ENCODE measurements at places on chromosomes 13 and 19.

DNA sequence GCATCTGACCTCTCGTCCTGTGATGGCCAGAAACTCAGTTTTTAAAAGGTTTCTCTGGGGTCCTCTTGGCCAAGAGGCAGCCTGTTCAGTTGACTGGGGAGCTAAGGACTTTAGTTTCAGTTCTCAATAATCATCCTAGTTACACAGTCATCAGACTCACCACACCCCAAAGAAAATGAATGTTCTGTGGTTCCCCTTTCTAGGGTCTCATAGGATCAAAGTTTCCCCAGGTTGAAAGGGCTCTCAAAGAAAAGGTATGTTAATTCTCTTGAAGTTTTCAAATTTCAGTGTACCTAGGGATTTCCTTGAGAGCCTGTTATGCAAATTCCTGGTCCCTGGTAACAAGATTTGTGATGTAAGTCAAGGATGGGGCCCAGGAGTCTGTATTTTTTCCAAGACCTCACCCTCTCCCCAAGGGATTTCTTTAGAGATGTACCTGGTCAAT lies 94.9 kb downstream of the FAM216B start:
- DNase-seq = no peak

DNA sequence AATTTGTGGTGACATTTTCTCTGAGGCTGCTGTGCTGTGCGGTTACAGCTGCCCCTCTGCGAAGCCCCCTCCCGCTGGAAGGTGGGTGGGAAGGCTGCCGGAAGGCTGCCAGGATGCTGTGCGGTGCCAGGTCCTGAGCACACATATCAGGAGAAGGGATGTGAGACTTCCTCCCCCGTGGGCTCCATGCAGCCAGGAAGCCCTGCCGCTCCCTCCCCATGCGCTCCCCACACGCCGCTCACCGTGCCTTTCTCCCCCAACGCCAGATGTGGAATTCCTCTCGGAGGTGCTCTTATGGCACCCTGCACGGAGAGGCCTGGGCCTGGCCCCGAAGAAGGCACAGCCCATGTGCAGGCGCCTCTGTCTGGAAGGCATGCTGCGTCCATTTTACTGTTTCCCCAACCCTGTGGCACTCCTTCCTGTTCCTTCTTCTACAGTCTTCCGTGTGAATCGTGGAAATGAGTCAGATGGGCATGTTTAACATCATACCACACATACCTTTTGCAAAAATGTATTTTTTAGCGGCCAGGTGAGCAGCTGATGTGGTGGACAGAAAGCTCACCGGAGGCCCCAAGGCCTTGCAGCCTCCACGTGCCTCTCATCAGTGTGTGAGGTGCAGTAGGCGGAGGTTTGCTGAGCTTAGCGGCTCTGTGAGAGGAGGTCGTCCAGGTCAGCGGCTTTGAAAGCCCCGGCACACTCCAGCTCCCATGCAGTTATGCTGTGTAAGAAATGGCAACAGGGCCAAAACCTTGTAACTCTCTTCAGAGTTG lies 88.0 kb downstream of the ATP11A start:
- no peak for DNase-seq

DNA sequence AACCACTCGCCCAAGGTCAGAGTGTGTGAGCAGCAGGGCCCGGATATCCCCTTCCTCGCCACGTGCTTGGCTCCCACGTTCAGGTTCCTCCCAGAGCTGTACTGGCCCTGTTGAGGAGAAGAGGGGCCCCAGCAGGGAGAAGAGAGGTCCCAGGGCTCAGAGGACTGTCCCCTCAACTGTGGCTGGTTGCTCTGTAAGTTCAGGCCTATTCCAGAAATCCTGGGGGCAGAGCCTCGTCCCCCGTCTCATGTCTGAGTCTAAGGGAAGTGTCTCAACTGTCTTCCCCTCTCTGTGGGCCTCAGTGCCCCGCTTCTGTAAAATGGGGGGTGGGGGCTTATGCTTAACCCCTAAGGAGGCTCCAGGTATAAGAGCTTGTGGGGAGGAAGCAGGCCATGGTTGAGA lies 3.9 kb downstream of the PPP5C start:
- DNase-seq = no peak

DNA sequence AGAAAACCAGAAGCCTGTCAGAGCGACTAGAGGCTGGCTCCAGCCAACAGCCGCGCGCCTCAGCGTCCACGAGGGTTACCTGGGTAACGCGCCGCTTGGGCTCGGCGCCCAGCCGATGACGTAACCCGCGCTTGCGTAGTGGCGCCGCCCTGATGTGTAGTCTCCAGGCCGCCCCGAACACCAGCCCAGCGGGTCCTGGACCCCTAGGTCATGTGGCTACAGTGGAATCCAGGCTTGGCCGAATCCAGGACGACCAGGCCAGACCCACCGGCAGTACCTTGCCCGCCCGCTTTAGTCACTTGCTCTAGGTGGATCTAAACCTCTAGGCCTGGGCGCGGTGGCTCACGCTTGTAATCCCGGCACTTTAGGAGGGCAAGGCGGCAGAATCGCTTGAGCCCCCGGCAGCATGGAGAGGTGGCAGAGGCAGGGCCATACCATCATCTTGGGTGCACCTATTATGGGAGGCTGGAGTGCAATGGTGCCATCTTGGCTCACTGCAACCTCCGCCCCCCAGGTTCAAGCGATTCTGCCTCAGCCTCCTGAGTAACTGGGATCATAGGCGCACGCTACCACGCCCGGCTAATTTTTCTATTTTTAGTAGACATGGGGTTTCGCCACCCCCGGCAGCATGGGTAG lies 7.2 kb upstream of the ZNF606 start:
- peak; percentile 72 for DNase-seq

GRCh38 chr13:68124437-68125086 lies 894.4 kb upstream of the PCDH9 start:
- DNase-seq = no peak
